ENCODE measurements at places on chromosomes 2 and 18. TPM values are rescaled to one million over a fixed set of nuclear protein-coding genes. Genes with fewer than 3 reads are reported as not detected.

- H3K36me3 ChIP-seq: no peaks in the 10 kb centered on the region
- H3K4me3 ChIP-seq: peak overlapping the region; percentile 49
- peaks cover 6% of the 10 kb centered on the region for H3K4me1 ChIP-seq
- no peak overlapping the region for H3K27ac ChIP-seq
Observed at GRCh38 chr2:73291093-73291460, 2.3 kb downstream of the EGR4 start.

DNA sequence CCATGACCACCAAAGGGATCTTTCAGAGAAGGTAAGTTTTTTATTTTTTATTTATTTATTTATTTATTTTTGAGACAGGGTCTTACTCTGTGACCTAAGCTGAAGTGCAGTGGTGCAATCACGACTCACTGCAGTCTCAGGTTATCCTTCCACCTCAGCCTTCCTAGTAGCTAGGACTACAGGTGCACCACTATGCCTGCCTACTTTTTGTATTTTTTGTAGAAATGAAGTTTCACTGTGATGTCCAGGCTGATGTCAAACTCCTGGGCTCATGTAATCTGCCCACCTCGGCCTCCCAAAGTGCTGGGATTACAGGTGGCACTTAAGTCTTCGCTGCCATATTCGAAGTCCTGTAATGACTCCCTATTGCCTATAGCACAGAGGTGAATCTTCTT lies 342.5 kb downstream of the CYRIA start:
- no peaks in the 10 kb centered on the region for H3K4me1 ChIP-seq
- no peak for DNase-seq
- no peaks in the 10 kb centered on the region for H3K27me3 ChIP-seq
- no peak overlapping the region for H3K4me3 ChIP-seq

DNA sequence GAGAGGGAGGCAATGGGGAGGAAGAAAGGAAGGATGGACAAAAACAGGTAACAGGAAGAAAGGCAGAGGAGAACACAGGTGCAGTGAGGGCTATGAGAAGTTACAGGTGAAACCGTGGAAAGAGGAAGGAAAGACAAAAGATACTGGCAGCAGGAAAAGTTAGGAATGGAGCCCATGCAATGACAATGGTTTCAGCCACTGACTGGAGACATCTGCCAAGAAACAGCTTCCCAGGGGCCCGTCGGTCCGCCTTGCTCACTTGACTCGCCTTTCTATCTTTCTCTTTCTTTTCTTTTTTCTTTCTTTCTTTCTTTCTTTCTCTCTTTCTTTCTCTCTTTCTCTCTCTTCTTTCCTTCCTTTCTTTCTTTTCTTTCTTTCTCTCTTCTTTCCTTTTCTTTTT lies 37.5 kb downstream of the ST8SIA5 start:
- H3K4me1 ChIP-seq: 0 out of 2 replicates have a peak, but pooled peaks cover 6% of the 10 kb centered on the region
- no peak overlapping the region for H3K27ac ChIP-seq
- H3K4me3 ChIP-seq: no peak overlapping the region
- no peaks in the 10 kb centered on the region for H3K27me3 ChIP-seq
- H3K36me3 ChIP-seq: no peaks in the 10 kb centered on the region

GRCh38 chr18:21389283-21389682 lies 147.3 kb downstream of the GREB1L start:
- no peaks in the 10 kb centered on the region for H3K4me1 ChIP-seq
- H3K27ac ChIP-seq: no peak overlapping the region
- DNase-seq: no peak
- no peak overlapping the region for H3K4me3 ChIP-seq

- H3K4me1 ChIP-seq: no peaks in the 10 kb centered on the region
- H3K4me3 ChIP-seq: no peak overlapping the region
- DNase-seq: no peak
- H3K27ac ChIP-seq: no peak overlapping the region
- no peaks in the 10 kb centered on the region for H3K36me3 ChIP-seq
Observed at GRCh38 chr2:8331068-8331467, 350.8 kb upstream of the ID2 start.

DNA sequence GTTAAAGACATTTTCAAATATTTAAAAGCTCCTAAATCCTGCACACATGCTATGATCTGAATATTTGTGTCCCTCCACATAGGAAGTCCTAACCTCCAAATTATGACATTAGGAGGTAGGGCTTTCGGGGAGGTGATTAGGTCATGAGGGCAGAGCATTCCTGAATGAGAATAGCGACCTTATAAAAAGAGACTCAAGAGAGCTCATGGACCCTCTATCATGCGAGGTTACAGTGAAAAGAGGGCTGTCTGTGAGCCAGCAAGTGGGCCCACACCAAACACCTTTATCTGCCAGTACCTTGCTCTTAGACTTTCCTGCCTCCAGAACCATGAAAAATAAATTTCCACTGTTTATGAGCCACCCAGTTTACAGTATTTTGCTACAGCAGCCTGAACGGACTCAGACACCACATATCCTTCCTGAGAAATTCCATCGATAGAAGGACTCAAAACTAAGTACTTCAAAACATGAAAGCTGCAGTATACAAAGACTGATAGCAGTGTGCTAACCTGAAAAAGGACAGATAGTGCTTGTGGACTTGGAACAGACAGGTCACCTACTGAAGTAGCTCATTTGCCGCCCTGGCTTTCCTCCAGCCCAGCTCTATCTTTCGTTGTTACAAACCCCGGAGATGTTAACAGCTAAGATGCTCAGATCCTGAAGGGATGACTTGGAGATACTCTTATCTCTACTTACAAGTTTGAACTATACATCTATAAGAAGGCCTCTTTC lies 13.8 kb downstream of the FAM210A start:
- H3K36me3 ChIP-seq: no peaks in the 10 kb centered on the region
- no peak overlapping the region for H3K4me3 ChIP-seq
- no peak for DNase-seq
- H3K4me1 ChIP-seq: peaks cover 4% of the 10 kb centered on the region
- no peaks in the 10 kb centered on the region for H3K27me3 ChIP-seq

DNA sequence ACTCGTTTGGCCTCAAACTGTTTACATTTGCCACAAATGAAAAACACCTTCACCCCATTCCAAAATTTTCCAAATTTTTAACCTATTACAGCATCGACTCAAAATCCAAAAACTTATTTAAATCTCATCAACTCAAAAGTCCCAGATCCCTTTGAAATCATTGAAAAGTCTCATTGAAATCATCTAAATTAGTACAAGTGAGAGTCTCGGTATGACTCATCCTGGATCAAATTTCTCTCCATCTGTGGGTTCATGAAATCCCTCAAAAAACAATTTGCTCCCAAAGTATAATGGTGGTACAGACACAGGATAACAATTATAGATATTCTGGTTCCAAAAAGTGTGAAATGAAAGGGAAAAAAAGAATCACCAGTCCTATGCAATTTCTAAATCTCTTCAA lies 65.1 kb downstream of the LRP1B start:
- H3K4me1 ChIP-seq: no peaks in the 10 kb centered on the region
- DNase-seq: no peak
- no peak overlapping the region for H3K27ac ChIP-seq

GRCh38 chr2:16392647-16393499 lies 272.8 kb downstream of the CYRIA start:
- no peaks in the 10 kb centered on the region for H3K27me3 ChIP-seq
- H3K4me1 ChIP-seq: no peaks in the 10 kb centered on the region
- H3K36me3 ChIP-seq: no peaks in the 10 kb centered on the region
- no peak for DNase-seq

DNA sequence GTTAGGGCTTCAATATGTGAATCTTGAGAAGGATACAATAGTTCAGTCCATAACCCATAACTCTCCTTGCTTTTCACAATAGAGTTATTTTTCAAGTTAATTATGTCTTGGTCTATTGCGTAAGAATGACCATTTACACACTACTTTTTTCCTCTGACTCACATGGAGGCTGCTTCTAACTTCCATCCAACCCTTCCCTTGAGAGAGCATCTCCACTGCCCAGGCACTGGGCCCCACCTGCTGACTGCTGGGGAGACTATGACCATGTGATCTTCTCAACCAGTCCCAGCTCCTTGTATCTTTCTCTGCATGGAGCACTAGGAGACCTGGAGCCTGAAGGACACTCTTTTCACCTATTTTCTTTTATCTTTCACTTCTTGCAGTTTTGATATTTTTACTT lies 251.5 kb downstream of the GPD2 start:
- no peak for DNase-seq
- H3K27ac ChIP-seq: no peak overlapping the region
- H3K27me3 ChIP-seq: no peaks in the 10 kb centered on the region
- no peak overlapping the region for H3K4me3 ChIP-seq
- H3K36me3 ChIP-seq: no peaks in the 10 kb centered on the region
- H3K4me1 ChIP-seq: no peaks in the 10 kb centered on the region

DNA sequence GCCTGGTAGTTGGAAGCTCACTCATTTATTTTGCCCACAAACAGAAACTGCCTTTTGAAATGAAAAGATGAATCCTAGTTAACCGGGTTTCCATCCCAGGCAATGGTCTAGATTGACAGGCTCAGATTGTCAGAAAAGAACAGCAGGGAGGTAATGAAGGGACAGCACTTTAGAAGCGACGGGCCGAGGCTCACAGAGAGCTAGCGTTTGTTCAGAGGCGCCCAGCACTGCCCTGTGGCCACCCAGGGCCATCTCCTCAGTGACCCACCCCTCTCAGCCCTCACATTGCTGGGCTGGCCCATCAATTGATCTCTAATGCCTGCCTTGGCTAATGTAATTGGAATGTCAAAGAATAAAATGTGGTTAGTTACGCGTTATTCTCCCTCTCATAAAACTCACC lies 304.8 kb downstream of the CDCA7 start:
- no peaks in the 10 kb centered on the region for H3K36me3 ChIP-seq
- H3K4me3 ChIP-seq: no peak overlapping the region
- no peak for DNase-seq
- H3K4me1 ChIP-seq: no peaks in the 10 kb centered on the region

GRCh38 chr2:207926133-207926988 lies 99.0 kb downstream of the PLEKHM3 start:
- no peak for DNase-seq
- H3K27me3 ChIP-seq: no peaks in the 10 kb centered on the region
- no peaks in the 10 kb centered on the region for H3K36me3 ChIP-seq
- H3K27ac ChIP-seq: no peak overlapping the region
- no peak overlapping the region for H3K4me3 ChIP-seq

DNA sequence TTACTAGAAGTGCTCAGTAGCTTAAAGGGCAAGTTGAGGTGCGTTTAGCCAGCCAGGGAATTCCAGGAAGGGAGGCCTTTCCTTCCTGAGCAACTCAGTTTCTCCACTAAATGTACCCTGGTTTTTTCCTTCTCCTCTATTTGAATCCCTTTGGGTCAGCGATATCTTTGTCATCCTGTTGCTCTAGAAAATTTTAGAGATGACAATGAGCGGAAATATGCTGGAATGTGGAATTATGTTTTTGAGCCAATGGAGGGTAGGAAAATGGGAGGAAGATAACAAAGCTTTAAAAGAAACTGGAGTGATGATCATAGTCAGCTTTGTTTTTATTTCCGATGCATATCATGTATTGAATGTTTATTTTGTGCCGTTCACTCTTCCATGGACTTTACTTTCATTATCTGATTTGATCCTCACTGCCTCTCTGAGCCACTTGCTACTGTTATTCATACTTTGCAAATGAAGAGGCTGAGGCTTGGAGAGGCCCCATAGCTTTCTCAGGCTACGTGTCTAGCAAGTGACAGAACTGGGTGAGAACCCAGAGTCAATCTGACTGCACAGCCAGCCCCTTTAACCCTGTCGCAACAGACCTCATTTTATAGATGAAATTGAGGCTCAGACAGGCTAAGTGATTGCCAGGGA lies 67.3 kb downstream of the NTSR2 start:
- H3K4me1 ChIP-seq: no peaks in the 10 kb centered on the region
- no peak overlapping the region for H3K27ac ChIP-seq
- H3K36me3 ChIP-seq: peaks cover 20% of the 10 kb centered on the region
- no peak overlapping the region for H3K4me3 ChIP-seq
- no peak for DNase-seq
- no peaks in the 10 kb centered on the region for H3K27me3 ChIP-seq

DNA sequence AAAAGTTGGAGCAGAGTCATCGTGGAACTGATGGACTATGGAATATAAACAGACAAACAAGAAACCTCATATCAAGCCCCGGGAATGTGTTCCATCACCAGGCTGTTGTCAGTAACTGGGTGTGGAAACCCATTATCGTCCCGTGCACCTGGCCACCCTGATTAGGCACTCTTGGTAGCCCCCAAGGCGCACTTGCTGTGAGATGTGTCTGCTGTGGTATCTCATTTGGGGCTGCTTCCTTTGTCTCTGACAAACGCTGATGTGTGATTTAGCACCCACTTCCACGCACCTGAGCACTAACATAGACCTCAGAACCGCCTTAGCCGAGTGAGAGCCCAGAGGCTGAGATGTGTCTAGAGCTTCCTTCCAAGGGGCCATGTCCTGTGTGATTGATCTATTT lies 96.3 kb downstream of the PRPF40A start:
- no peak for DNase-seq
- no peaks in the 10 kb centered on the region for H3K27me3 ChIP-seq
- peaks cover 31% of the 10 kb centered on the region for H3K36me3 ChIP-seq
- no peaks in the 10 kb centered on the region for H3K4me1 ChIP-seq

- no peaks in the 10 kb centered on the region for H3K27me3 ChIP-seq
- no peak for DNase-seq
Observed at GRCh38 chr18:24814521-24814920, 354.1 kb downstream of the HRH4 start.

DNA sequence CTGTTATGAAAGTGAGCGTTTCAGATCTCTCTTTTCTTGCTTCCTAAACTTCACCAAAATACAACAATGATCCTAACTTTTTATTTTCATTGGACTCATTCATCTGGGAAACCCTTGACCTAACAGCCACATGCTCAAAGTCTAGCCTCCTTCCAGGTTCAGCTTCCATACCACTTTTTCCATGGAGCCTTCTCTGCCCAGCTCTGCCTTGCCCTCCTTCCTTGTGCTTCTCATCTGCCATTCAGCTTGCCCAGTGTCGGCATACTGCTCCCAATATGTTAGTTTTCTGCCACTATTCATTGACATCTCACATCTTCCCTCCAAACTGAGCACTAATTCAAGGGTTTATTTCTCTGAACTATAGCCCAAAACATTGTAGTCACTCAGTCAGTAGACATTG lies 214.7 kb downstream of the RAD51AP2 start:
- no peaks in the 10 kb centered on the region for H3K27me3 ChIP-seq
- H3K4me1 ChIP-seq: peaks cover 8% of the 10 kb centered on the region
- no peak overlapping the region for H3K4me3 ChIP-seq
- no peak overlapping the region for H3K27ac ChIP-seq
- no peak for DNase-seq

Gene EML6
- 1.6 TPM for total RNA-seq

Gene STAT1
- total RNA-seq: 43.0 TPM

Gene ANKRD30B
- not detected for total RNA-seq

Gene ZSWIM2
- total RNA-seq: not detected

Gene LIMS4
- 1.4 TPM for total RNA-seq

Gene RFX8
- 1.3 TPM for total RNA-seq

Gene GMPPA
- 34.3 TPM for total RNA-seq

Gene PDE11A
- total RNA-seq: 0.19 TPM

Gene VIT
- not detected for total RNA-seq

Gene HOXD9
- not detected for total RNA-seq

Gene C2orf81
- total RNA-seq: 3.8 TPM

All from H1 (cell line).